Thymus (tissue), 14 donors: ENCODE measurements at places on chromosomes 11 and 22. TPM values are rescaled to one million over a fixed set of nuclear protein-coding genes. Genes with fewer than 3 reads are reported as not detected.
A peak's percentile ranks its signal among the peaks of the same experiment; 100 is the strongest.

- no peaks in the 10 kb centered on the region for H3K36me3 ChIP-seq
- peaks cover 23% of the 10 kb centered on the region for H3K27me3 ChIP-seq
- peaks cover 20% of the 10 kb centered on the region for H3K4me1 ChIP-seq
- no peak for DNase-seq
Measured at GRCh38 chr11:119372260-119373058, 9.0 kb downstream of the USP2 start.

DNA sequence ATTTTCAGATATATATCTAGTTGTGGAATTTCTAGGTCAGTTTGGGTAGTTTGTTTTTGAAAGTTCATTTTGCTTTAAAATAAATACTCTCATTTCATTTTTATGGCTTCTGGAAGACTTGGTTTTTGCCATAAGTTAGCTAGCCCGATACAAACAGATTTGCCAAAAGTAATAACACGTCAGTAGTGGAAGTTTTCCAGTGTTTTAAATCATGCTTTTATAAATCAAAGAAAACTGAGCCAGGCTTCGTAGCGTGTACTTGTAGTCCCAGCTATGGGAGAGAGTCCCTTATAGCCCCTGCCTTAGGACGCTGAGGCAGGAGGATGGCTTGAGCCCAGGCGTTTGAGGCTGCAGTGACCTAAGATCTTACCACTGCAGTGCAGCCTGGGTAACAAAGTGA, 21.7 kb upstream of the MICALL1 start:
- no peak overlapping the region for H3K27ac ChIP-seq
- DNase-seq: no peak
- no peaks in the 10 kb centered on the region for H3K4me1 ChIP-seq
- H3K4me3 ChIP-seq: no peak overlapping the region
- H3K27me3 ChIP-seq: no peaks in the 10 kb centered on the region

DNA sequence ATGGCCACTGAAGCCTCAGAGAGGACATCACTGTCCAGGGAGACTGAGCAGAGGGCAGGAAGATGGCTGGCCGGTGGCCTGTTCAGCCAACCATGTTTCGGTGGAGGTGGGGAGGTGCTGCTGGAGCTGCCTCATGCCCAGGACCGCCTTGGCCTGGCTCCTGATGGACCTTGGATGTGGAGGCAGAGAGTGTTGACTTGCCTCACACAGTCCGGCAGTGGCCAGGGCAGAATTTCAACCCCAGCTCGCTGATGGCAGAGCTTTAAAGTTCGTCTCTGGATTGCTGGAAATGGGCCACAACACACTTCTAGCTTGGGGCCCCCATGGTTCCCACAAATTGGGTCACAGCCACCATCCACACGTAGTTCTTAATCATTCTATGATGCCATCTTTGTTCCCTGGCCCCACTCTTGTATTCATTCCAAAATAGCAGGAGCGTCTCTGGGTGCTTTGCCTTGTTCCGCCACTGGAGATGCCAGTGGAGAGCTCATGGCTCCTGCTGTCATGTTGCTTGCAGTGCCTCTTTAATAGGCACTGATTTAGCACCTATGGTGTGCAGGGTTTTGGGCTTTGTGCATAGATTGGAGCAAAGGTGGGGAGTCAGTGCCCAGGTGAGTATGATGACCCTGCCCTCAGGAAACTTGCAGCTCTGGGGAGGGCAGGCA, 5.6 kb downstream of the MAPK8IP1 start:
- no peaks in the 10 kb centered on the region for H3K36me3 ChIP-seq
- H3K27ac ChIP-seq: no peak overlapping the region
- peaks cover 59% of the 10 kb centered on the region for H3K27me3 ChIP-seq

DNA sequence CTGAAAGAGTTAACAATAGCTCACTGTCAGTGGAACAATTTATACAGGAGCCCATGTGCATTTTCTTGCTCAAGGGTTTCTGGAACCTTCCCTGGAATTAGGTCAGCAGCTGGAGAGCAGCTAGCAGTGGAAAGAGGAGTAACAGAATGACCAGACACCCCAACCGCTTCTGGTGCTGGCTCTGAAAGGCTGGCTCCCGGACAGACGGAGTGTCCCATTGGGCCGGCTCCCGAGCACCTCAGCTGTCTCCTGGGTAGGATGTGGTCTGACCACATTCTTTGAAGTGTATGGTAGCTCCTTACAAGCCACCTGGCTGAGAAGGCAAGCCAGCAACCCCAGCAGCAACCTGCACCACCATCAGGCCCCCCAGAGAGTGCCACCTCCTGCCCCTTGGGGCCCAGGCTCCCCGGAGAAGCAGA, 44.7 kb downstream of the ABTB2 start:
- peaks cover 42% of the 10 kb centered on the region for H3K4me1 ChIP-seq
- H3K4me3 ChIP-seq: no peak overlapping the region
- peak; percentile 77 for DNase-seq
- H3K36me3 ChIP-seq: no peaks in the 10 kb centered on the region

GRCh38 chr11:11514246-11514645, 107.6 kb downstream of the GALNT18 start:
- no peak overlapping the region for H3K4me3 ChIP-seq
- no peak overlapping the region for H3K27ac ChIP-seq
- no peaks in the 10 kb centered on the region for H3K36me3 ChIP-seq
- no peaks in the 10 kb centered on the region for H3K27me3 ChIP-seq
- DNase-seq: no peak
- no peaks in the 10 kb centered on the region for H3K4me1 ChIP-seq

DNA sequence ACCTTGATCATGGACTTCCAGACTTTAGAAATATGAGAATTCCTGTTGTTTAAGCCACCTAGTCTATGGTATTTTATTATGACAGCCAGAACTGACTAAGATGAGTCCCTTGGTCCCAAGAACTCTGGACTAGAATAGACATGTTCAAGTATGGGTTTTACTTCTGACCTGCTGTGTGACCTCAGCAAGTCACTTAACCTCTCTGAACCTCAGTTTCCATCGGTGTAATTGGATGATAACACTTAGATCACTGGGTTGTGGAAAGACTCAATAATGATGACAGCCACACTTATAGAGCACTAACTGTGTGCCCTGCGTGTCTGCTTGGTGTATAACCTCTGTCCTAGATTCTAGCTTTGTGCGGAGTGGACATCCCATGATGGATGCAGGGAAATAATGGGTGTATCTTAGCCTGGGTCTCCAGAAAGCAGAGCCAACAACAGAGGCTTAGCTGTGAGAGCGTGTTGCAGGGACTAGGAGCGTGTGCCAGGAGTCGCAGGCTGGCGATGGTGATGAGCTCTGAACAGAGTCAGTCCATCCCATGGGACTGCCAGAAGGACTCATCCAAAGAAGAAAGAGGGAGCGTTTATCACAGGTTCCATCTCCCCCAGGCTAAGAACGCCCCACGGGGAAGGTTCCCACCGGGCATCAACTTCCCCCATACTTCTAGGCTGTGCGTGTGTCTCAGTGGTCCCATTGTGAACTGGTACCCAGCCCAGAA, 93.2 kb upstream of the TP53I11 start:
- no peaks in the 10 kb centered on the region for H3K27me3 ChIP-seq
- peaks cover 5% of the 10 kb centered on the region for H3K4me1 ChIP-seq
- H3K27ac ChIP-seq: no peak overlapping the region
- H3K36me3 ChIP-seq: no peaks in the 10 kb centered on the region

- no peak for DNase-seq
- H3K36me3 ChIP-seq: peaks cover 32% of the 10 kb centered on the region
- no peaks in the 10 kb centered on the region for H3K27me3 ChIP-seq
- no peak overlapping the region for H3K27ac ChIP-seq
- H3K4me1 ChIP-seq: no peaks in the 10 kb centered on the region
Measured at GRCh38 chr22:45731798-45732495, 60.3 kb downstream of the ATXN10 start.

- DNase-seq: no peak
- peaks cover 24% of the 10 kb centered on the region for H3K4me1 ChIP-seq
- H3K27me3 ChIP-seq: peaks cover 19% of the 10 kb centered on the region
- no peaks in the 10 kb centered on the region for H3K36me3 ChIP-seq
- no peak overlapping the region for H3K4me3 ChIP-seq
Measured at GRCh38 chr11:10452211-10452767, 2.8 kb upstream of the AMPD3 start.

- no peaks in the 10 kb centered on the region for H3K27me3 ChIP-seq
- H3K4me3 ChIP-seq: no peak overlapping the region
- no peaks in the 10 kb centered on the region for H3K4me1 ChIP-seq
- DNase-seq: no peak
- no peaks in the 10 kb centered on the region for H3K36me3 ChIP-seq
Measured at GRCh38 chr11:37100008-37100407, 502.0 kb upstream of the RAG2 start.

DNA sequence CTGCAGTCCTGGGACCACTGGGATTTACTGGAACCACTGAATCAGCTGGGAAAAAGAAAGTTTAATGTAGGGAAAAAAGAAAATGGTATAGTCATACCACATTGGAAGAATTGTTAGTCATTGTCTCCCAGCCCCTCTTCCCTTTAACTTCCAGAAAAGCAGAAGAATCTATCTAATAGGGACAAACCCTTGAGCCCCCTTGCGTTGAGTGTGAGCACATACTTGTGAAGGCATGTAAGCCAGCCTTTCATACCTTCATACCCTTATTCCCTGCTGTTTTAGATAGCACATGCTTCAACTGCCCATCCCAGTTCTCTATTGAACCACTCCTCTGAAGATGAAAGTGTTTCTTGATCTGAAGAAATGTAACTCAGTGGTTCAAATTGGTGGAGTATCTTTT, 6.6 kb downstream of the TREH start:
- no peak overlapping the region for H3K27ac ChIP-seq
- H3K4me1 ChIP-seq: no peaks in the 10 kb centered on the region
- peaks cover 3% of the 10 kb centered on the region for H3K27me3 ChIP-seq
- H3K36me3 ChIP-seq: no peaks in the 10 kb centered on the region
- DNase-seq: no peak
- H3K4me3 ChIP-seq: no peak overlapping the region

Gene BAIAP2L2
- total RNA-seq: 0.33 TPM

GRCh38 chr11:61303725-61304124, 8.6 kb upstream of the VWCE start:
- no peaks in the 10 kb centered on the region for H3K27me3 ChIP-seq
- no peak overlapping the region for H3K4me3 ChIP-seq
- no peak for DNase-seq
- H3K4me1 ChIP-seq: peaks cover 3% of the 10 kb centered on the region
- H3K36me3 ChIP-seq: peaks cover 94% of the 10 kb centered on the region

Gene RFPL2
- total RNA-seq: 0.19 TPM

DNA sequence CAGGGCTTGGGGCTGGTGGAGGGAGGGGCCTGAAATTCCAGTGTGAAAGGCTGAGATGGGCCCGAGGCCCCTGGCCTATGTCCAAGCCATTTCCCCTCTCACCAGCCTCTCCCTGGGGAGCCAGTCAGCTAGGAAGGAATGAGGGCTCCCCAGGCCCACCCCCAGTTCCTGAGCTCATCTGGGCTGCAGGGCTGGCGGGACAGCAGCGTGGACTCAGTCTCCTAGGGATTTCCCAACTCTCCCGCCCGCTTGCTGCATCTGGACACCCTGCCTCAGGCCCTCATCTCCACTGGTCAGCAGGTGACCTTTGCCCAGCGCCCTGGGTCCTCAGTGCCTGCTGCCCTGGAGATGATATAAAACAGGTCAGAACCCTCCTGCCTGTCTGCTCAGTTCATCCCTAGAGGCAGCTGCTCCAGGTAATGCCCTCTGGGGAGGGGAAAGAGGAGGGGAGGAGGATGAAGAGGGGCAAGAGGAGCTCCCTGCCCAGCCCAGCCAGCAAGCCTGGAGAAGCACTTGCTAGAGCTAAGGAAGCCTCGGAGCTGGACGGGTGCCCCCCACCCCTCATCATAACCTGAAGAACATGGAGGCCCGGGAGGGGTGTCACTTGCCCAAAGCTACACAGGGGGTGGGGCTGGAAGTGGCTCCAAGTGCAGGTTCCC, at the start of gene APOC3:
Gene APOC3 (plus strand): TSS at position 383 of the 659 bp plus-strand sequence. CDS start 676 bp downstream, outside the sequence.
- H3K27me3 ChIP-seq: no peaks in the 10 kb centered on the region
- H3K4me1 ChIP-seq: no peaks in the 10 kb centered on the region
- H3K36me3 ChIP-seq: no peaks in the 10 kb centered on the region
- no peak for DNase-seq
- H3K27ac ChIP-seq: no peak within 1 kb of the TSS

- no peaks in the 10 kb centered on the region for H3K4me1 ChIP-seq
- no peak overlapping the region for H3K27ac ChIP-seq
- no peak overlapping the region for H3K4me3 ChIP-seq
- no peaks in the 10 kb centered on the region for H3K27me3 ChIP-seq
- H3K36me3 ChIP-seq: no peaks in the 10 kb centered on the region
Measured at GRCh38 chr22:39130152-39130704, 22.3 kb downstream of the CBX7 start.
